NCI-H1048 (cell line): ENCODE measurements at places on chromosomes 16 and 17.

GRCh38 chr17:9331279-9332131 lies 244.1 kb downstream of the STX8 start:
- DNase-seq = no peak

- no peak for DNase-seq
Observed at GRCh38 chr17:12114686-12115418, 94.2 kb downstream of the MAP2K4 start.

DNA sequence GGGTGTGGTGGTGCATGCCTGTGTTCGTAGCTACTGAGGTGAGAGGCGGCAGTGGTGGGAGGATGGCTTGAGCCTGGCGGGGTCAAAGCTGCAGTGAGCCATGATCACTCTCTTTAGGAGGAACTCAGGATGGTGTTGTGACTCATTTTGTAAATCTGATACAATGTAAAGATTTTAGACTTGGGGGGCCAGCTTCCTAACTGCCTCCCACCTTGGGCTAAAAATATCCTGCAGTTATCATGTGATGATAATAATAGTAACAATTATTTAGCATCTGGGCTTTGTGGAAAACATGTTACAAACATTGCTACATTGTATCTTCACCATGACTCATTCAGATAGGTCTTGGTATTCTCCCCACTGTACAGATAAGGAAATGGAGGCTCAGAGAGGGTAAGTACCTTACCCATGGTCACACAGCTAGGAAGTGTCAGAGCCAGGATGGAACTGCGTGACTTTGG lies 7.4 kb downstream of the CTNS start:
- no peak for DNase-seq

GRCh38 chr17:62321451-62321850 lies 58.9 kb upstream of the EFCAB3 start:
- DNase-seq = no peak

GRCh38 chr17:82436601-82437324 lies 13.8 kb downstream of the CYBC1 start:
- DNase-seq = no peak

GRCh38 chr17:69267219-69267618 lies 38.6 kb upstream of the ABCA10 start:
- DNase-seq = no peak

- no peak for DNase-seq
Observed at GRCh38 chr17:66341462-66341861, 39.0 kb downstream of the PRKCA start.

DNA sequence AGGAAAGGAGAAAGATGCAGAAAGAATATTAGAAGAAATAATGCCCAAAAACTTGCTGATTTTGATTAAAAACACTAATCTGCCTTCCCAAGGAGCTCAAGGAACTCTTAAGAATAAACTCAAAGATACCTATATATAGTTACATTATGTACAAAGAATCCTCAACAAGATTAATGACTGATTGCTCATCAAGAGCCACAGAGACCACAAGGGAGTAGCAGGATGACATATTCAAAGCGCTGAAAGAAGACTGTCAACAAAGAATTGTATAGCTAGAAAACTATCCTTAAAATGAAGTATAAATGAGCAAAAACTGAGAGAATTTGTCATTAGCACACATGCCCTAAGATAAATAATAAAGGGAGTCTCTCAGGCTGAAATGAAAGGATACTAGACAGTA lies 6.2 kb downstream of the LPCAT2 start:
- DNase-seq = no peak

- no peak for DNase-seq
Observed at GRCh38 chr16:69593751-69594255, 28.0 kb downstream of the NFAT5 start.

GRCh38 chr17:43713494-43714162 lies 45.0 kb downstream of the SOST start:
- no peak for DNase-seq

DNA sequence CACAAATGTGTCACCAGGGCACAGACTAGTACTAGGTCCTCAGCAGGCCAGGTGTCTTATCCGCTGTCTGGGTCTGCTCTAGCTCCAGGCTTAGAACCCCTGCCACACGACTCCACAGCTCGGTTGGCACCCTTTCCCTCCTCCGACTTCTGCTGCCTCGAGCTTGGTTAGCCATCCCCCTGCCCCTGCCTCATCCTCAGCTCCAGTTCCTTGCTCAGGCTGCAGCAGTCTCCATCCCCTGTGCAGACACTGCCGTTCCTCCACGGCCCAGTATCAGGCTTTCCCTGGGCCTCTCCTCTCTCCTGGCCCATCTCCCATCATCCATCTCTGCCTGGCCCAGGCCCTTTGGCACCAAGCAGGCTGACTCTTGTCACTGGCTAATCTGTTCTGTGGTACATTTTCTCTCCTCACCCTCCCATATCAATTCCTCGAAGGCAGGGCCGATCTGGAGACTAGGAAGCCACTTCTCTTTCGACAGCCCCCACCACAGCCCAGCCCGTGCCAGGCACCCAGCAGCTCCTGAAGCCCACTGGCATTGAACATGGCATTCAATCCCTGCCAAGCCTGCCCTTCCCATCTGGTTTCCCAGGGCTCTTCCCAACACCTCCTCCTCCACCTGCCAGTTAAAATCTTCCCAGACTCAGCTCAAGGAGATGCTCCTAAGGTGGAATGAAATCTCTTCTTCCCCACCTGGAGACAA lies 1.4 kb upstream of the GRN start:
- DNase-seq = no peak

- no peak for DNase-seq
Observed at GRCh38 chr17:79075446-79075750, 774 bp downstream of the ENGASE start.

- no peak for DNase-seq
Observed at GRCh38 chr16:29809031-29809747, 2.8 kb upstream of the PRRT2 start.

- no peak for DNase-seq
Observed at GRCh38 chr17:80270836-80271235, 10.2 kb downstream of the RNF213 start.

- DNase-seq = no peak
Observed at GRCh38 chr17:40648384-40648968, 858 bp upstream of the SMARCE1 start.

DNA sequence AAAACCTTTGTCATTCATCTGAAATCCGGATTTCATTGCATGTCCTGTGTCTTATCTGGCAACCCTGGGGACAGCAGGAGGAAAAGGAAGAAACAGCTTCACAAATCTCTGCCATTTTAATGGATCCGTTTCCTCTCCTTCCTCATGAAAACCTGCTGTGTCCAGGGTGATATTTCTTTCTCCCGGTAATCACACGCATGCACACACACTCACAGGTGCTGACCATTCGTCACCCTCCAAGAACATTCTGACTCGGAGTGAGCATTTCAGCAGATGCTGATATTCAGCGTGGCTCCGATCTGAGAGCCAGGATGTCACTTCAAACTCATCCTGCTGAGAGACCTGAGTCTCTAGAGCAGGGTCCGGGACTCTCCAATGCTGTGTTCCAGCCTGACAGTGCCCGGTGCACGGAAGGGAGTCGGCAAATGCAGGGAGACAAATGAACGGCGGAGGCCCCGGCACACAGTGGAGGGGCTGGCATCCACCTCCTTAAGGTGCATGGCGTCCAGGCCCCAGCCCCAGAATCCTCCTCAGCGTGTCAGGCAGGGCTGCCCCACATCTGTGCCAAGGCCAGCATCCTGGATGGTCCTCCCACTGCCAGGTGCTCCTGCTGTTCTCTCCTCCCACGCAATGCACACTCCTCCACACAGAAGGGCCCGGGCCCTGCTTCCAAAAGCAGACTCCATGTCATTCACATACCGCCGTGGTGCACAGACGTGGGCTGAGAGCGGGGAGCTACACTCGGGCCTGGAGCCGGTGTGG lies 70.7 kb downstream of the RBFOX3 start:
- DNase-seq = no peak

DNA sequence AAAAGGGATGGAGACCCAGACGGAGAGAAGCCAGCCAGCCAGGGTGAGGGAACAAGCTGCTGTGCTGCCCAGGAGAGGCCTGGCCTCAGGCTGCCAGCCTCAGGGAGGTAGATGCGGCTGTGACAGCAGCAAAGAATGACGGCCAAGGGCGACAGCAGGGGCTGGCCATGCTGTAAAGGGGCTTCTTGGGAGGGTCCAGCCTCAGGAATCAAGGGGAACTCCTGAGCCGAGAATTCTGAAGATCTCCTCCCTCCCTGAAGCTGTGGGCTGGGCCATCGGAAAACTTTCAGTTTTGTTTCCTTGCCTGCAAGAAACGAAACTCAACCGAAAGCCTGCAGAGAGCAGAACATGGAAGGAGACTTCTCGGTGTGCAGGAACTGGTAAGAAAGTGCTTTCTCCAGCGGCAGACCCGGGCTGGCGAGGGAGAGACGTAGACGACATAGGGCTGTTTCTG lies at the start of gene XAF1:
Gene XAF1 (plus strand): TSS at position 316 of the 454 bp plus-strand sequence. CDS start 33 bp downstream, at position 349.
- no peak for DNase-seq

DNA sequence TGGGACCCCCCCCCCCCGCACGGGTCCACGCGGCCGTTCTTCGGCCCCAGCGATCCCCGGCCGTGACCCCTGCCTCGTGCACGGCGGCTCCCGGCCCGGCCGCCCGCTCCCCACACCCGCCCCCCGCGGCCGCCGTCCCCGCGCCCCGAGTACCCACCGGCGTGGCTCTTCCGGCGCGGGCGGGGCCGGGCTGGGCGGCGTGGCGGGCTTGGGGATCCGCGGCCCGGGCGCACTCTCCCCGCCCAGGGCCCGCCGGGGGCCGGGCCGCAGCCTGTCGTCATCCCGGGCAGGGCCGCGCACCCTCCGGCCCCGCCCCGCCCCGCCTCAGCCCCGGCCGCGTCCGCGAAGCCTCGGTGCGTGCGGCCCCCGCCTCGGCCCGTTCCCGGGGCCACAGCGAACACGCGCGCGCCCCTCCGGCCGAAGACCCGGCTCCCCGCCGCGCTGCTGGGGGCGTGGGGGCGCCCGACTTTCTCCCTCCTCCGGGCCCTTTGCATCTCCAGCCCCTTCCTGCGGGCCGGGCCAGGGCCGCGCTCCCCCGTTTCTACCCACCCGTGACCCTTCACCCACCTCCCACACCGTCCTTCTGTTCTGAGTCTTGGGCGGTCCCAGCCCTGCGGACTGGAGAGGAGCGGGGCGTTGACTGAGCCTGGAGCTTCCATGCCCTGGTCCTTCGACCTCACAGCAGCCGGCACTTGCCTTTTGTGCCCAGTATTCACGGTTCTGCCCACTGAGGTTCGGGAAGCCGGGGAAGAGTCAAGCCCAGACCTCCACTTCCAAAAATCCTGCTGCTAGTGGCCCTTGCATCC lies 840 bp downstream of the MYO1C start:
- no peak for DNase-seq

- DNase-seq = no peak
Observed at GRCh38 chr17:57620576-57620975, 124.5 kb downstream of the CCDC182 start.

DNA sequence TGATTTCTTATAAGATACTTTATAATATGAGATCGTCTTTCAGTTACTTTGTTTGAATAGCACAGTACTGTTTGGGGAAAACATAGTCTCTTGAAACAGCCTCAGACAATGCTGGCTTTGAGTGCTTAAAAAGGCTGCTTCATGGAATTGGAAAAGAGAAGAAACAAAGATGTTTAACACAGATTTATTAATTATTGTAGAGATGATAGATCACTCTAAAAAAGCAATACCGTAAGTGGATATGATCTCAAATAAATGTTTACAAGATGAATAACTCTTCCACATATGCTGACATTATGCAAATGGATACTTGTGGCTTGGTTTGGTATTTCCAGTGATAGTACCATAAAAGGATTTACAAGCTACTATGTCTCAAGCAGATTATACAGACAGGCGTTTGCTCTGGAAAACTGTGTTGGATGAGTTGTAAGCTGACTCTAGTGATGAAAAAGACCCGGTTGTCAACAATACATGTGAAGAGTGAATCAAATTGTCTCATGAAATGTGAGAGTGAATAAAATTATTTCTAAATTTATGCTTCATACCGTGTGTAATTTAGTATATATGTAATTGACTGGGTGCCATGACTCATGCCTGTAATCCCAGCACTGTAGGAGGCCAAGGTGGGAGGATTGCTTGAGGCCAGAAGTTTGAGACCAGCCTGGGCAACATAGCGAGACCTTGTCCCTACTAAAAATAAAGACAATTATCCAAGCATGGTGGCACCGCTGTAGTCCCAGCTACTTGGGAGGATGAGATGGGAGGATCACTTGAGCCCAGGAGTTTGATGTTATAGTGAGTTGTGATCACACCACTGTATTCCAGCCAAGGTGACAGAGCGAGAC lies 105.4 kb downstream of the FTO start:
- DNase-seq = no peak

- DNase-seq = no peak
Observed at GRCh38 chr17:19723964-19724363, 7.6 kb upstream of the SLC47A2 start.

GRCh38 chr17:80214878-80215210 lies 5.3 kb downstream of the SGSH start:
- DNase-seq = no peak

- DNase-seq = no peak
Observed at GRCh38 chr16:82518811-82519210, 108.0 kb upstream of the CDH13 start.

DNA sequence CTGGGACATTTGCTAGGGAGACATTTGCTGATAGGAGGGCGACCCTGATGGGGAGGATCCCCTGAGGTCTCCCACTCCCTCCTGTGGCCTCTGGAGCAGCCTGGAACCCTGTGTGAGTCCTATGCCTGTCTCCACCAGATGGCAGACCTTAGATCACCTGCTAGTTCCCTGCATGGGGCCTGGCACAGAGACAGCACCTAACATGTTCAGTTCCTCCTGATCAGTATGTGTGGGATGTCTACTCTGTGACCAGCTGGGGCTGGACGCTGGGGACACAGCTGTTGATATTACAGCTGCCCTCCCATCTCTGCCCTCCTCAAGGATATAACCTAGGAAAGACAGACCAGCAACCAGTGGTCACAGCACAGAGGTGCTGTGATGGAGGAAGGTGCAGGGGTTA lies 1.1 kb upstream of the ADCY7 start:
- no peak for DNase-seq

- DNase-seq = no peak
Observed at GRCh38 chr17:18925187-18925586, 26.8 kb upstream of the SLC5A10 start.
